ENCODE measurements at places on chromosomes 4 and X. TPM values are rescaled to one million over a fixed set of nuclear protein-coding genes. Genes with fewer than 3 reads are reported as not detected.

- no peak for DNase-seq
Measured at GRCh38 chr4:121177246-121178137, 13.4 kb upstream of the TNIP3 start.

- DNase-seq: no peak
Measured at GRCh38 chr4:121594796-121595526, 101.8 kb downstream of the ANXA5 start.

GRCh38 chr4:162706051-162706450, 460.6 kb downstream of the NAF1 start:
- DNase-seq: no peak

GRCh38 chr4:41212616-41213203, 1.6 kb downstream of the APBB2 start:
- no peak for DNase-seq

- no peak for DNase-seq
Measured at GRCh38 chrX:119573840-119574393, 446 bp upstream of the UBE2A start.

DNA sequence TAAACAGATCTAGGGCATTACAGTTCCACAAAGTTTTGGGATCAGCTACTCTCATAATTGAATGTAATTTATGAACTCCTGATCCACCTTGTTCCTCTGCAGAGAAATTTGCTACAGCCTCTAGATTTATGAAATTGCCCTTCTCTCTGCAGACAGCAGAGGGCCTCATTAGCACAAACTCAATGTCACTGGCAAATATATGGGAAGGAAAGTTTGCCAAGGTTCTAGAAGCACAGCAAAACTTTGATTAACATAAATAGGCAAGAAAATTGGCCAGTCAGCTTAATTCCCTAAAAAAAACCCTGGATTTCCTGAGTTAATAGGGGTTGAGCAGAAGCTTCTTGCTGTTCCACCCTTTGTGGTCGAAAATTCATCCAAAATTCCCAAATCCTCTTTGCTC, 31.5 kb downstream of the PRPS1 start:
- DNase-seq: no peak

GRCh38 chrX:53256446-53257041, 24.8 kb downstream of the IQSEC2 start:
- DNase-seq: no peak

DNA sequence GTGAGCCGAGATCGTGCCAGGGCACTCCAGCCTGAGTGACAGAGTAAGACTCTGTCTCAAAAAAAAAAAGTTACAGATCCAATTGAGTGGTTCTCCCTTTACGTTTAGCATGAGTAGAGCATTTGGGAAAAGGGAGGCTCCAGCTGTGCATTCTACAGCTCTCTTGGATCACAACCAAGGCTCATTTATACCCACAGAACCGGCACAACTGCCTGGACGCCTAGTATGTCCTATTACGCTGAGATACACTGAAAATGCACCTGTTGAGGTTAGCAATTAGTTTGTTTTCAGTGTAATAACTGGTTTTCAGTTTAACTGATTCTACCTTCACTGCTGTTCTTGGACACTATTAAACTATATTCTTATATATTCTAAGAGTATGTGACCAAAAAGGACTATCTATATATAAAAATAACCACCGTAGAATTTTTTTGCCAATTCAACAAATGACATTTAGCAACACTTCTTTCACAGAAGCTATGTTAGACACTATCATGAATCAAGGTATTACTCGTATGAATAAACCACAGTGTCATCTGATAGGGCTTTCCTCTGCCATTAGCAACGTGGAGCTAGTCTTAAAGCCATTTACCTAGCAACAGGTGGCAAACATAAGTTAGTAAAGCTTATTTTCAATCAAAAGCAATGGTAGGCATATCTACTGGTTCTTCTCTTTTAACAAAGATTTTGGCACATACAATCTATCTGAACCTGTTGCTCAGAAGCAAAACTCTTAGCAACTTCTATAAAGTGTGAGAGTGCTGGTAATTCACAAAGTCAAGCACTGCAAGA, 3.6 kb downstream of the OTUD4 start:
- DNase-seq: no peak

The SFRP2 gene
- 5.5 TPM for total RNA-seq

The TLR3 gene
- total RNA-seq: 4.2 TPM

The GAGE13 gene
- total RNA-seq: not detected

The PDLIM5 gene
- 81.4 TPM for total RNA-seq

The LGI2 gene
- total RNA-seq: 0.52 TPM
